Suppressor macrophage treated with lipopolysaccharide for 1 hour (primary cell): ENCODE measurements at places on chromosomes 11 and 22.
A peak's percentile ranks its signal among the peaks of the same experiment; 100 is the strongest.

DNA sequence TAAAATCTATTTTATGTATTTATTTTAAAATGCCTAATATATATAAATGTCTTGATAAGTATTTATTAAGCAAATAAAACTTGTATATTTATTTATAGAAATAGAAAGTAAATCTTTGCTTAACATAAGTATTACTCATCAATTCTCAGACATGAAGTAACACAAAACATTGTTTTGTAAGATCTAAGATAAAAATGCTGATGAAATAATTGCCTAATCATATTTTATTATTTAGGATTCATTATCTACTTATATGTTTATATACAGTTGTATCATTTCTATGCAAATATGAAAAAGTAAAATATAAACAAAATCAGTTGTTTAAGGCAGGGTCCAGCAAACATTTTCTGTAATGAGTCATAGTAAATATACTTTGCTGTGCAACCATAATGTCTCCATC lies 507.8 kb upstream of the CNTN5 start:
- no peak for DNase-seq

DNA sequence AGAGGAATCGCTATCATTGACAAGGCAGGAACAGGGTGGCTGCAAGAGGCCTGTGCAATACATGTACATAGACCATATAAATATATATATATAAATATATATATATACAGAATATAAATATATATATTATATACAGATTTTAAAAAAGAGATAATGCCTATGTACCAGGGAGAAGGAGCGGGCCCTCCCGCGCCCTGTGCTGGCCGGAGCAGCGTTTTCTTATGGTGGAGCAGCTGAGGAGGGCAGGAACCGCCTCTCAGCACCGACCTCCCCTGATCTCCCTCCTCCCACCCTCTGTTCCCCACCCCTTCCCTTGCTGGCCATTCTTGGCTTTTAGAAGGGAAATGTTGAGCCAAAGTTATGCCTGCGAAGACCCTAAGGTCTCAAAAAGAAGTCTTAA lies 31.8 kb downstream of the SCN3B start:
- DNase-seq = no peak

DNA sequence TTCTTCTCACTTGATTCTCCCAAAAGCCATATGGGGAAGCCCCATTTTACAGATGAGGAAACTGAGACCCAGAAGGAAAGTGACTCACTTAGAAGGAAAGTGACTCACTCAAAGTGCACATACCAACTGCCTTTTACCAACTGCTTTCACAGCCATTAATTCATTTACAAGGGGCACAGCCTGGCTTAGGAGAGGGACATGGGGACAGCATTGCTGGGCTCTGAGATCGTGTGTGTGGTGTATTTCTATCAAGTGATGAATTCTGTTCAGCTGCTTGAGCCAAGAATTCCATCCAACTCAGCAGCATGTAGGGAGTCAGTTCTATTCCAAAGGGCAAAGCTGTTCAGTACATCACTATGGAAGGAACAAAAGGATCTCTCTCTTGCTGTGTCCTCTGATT lies 23.5 kb upstream of the PAK1 start:
- peak; percentile 59 for DNase-seq

DNA sequence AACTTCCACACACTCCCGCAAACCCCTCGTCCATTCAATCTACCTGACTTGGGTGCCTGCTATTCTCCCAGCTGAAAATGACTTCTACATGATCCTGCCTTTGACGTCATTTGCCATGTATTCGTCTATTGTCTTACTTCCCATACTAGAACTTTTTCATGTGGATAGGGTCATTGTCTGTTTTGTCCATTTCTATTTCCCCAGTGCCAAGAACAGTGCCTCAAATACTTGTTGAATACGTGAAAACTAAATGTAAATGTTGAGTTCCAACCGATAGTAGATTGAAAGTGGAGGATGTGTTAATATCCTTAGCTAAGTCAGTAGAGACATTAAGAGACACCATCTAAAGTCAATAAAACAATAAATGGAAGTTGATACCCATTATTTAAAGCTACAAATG lies 935 bp downstream of the TRIM68 start:
- peak; percentile 39 for DNase-seq

DNA sequence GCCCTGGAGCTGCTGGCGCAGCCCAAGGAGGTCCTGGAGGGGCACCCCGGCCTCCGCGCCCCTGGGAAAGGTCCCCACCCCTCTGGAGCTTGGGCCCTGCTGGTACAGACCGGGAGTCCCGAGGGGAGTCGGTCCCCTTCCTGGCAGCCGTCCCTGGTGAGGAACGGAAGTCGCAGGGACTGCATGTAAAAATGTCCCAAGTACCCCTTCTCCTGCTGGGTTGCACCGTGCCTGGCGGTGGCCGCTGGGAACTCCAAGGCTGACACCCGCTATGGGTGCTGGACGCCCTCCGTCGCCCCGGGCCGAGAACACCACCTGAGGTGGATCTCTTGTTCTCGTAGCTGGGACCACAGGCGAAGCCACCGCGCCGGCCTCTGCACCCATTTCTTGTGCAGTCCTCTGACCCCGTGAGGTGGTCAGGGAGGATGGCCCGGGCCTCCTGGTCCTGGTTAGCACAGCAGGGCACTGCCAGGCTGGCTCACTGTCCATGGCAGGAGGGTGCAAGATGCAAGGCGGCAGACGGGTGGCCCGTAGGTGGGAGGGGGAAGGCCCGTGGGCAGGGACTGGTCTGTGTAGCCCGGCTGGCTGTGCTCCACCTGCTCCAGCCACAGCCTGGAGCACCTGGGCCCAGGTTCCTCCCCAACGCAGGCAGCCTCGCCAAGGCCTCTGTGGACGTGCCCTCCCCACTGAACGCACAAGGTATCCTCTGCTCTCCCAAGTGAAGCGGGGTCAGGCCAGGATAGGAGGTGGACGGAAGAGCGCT lies 165.2 kb downstream of the IGLL1 start:
- no peak for DNase-seq

- no peak for DNase-seq
Measured at GRCh38 chr11:125724125-125724524, 22.0 kb upstream of the PATE1 start.

GRCh38 chr11:128509621-128510389 lies 77.6 kb downstream of the ETS1 start:
- no peak for DNase-seq

GRCh38 chr11:28077521-28077920 lies 30.4 kb downstream of the KIF18A start:
- DNase-seq = no peak

DNA sequence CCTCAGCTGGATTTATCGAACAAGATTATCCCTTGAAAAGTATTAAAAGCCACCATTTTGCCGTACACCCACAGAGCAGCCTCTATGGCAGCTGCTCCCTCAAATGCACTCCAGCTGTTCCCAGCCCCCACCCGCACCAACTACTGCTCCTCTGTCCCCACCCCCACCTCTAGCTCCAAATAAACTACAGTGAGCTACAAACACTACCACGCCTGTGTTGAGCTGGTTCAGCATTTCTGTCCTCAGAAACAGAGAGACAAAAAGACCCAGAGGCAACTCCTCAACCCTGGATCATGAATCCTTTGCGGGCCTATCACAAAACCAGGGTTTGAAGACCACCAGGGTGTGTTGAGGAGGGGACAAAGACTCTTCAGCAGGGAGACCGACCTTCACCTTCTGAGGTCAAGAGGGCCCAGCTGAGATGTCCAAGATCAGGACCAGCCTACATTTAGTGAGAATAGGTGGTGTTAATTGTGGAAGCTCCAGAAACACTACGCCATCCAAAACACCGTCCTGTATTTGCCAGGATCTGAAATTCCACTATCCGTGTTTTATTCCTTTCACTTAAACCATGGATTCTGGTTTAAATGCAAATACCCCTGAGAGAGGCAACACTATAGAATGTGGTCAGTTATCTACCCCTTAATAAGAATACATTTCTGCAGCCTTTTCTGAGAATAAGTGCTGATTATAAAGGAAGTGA lies 195.9 kb downstream of the DSCAML1 start:
- no peak for DNase-seq

DNA sequence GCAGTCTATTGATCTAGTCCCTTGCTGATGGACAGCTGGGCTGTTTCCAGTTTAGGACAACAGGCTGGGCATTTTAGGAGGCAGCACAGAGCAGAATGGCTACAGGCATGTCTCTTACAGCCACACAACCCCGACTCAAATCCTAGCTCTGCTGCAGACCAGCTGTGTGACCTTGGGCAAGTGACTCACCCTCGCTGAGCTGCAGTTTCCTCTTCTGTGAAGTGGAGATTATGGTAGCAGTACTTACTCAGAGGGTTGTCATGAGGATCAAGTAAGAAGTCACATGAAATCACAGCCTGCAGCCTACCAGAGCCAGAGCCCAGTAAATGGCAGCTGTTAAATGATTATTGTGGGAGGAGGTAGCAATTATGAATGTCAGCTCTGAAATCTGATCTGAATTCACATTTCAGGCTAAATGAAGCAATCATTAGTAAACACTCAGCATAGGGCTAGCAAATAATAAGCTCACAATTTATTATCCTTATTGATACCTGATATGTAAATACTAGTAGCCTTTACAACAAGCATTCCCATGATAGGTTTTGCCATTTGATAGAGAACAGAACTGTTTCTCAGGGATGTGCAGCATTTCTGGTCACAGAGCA lies 58.9 kb downstream of the MYEOV start:
- peak; percentile 86 for DNase-seq

- DNase-seq = no peak
Measured at GRCh38 chr11:119337581-119338317, 2.9 kb downstream of the C1QTNF5 start.

- DNase-seq = no peak
Measured at GRCh38 chr22:47301820-47302475, 539.5 kb downstream of the TBC1D22A start.

GRCh38 chr11:62713343-62713742 lies 5.9 kb downstream of the GNG3 start:
- DNase-seq = no peak

DNA sequence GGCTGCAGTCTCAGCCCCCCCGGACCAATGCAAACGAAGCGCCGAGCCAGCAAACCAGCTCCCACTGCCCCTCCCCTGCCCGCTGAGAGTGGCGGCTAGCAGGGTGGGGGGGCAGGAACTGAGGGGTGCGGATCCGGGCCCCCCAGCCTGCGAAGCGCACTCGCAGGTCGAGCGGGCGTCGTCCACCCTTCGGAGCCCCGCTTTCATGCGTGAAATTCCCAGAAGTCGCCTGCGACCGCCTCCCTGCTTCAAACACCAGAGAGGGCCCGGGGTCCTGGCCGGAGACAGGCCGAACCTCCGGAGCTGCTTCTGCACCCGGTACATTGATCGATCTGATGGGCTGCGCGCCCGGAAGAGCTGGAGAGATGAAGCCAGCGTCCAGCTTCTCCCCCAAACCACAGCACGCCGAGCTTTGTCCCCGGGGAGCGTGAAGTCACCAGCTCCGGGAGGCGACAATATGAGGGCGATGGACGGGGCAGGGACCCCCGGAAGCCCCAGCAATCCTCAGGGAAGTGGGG lies 646 bp upstream of the PATZ1 start:
- no peak for DNase-seq

- peak; percentile 1 for DNase-seq
Measured at GRCh38 chr11:16191212-16191867, 165.0 kb downstream of the SOX6 start.

DNA sequence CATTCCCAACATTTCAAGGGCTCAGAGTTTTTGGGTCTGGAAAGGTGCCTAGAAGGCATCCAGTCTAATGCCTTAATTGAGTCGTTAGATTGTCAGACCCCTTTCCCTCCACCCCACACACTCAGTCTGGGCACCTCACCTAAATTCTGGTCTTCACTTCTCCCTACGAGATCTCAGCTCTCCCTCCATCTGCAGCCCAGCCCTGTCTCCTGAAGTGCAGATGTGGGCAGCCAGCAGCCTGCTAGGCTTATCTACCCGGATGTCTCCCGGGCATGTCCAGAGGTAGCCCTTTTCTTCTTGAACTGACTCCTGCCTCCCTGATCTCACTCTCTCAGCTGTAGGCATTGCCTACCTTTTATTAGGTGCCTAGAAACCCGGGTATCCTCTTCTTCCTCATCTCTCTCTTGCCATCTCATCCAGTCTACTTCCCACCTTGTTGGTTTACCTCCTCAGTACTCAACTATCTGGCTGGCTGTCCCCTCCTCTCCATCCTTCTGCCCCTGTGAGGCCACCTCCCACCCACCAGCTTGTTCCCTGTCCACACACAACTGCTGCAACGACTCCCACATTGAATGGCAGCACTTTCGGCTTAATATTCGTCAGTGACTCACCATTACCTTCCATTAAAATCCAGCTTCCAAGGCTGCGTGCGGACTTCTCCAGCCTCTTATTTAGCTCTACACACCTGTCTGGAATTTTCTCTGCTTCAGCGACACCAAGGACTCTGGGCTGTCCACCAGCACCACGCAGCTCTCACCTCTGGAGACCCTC lies 6.2 kb downstream of the SEPTIN3 start:
- no peak for DNase-seq

- DNase-seq = no peak
Measured at GRCh38 chr11:131637469-131638175, 267.2 kb downstream of the NTM start.

GRCh38 chr11:27914080-27914479 lies 193.9 kb downstream of the KIF18A start:
- no peak for DNase-seq

GRCh38 chr11:61718621-61719302 lies 33.7 kb upstream of the MYRF start:
- DNase-seq = no peak

GRCh38 chr22:11616811-11617210 lies 3911.2 kb upstream of the OR11H1 start:
- no peak for DNase-seq

DNA sequence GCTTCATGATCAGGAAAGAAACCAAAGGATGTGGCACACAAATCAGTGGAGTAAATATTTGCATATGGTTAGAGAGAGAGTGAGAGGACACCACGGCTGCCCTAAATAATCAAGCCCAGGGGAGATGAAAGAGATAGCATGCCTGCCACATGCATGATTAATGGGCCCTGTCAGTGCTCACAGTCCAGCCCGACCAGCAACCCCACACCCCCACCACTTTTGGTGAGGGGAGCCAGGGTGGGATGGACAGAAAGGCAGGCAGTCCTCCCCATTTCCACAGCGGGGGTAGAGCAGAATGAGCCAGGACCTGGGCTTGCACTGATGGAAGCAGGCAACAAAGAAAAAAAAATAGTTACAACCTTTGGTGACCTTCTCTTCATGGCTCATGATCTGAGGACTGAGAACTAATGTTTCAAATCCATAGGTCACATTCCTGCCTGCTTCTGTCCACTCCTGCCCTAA lies 545.0 kb downstream of the ETS1 start:
- DNase-seq = no peak

GRCh38 chr11:118415739-118416068 lies 14.3 kb downstream of the ATP5MG start:
- peak; percentile 51 for DNase-seq

DNA sequence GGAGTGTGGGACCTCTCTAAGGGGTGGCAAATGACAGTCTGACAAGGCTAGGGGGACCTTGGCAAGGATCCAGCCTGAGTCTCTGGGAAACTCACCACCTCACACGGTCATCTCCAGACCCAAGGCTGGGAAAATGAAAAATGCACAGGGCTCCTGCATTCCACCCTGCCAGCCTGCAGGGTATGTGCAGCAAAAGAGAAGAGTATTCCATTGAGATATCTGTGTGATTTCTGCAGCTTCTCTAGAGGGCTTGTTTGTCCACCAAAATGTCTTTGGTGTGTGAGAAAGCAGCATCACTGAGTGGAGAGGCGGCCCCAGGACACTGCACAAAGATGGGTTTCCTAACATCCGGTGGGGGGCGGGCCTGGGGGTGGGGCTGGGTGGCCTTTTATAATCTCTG lies 177.8 kb downstream of the EFCAB6 start:
- no peak for DNase-seq
